Activated naive CD4-positive, alpha-beta T cell (primary cell): ENCODE measurements at places on chromosomes 12 and 14.

DNA sequence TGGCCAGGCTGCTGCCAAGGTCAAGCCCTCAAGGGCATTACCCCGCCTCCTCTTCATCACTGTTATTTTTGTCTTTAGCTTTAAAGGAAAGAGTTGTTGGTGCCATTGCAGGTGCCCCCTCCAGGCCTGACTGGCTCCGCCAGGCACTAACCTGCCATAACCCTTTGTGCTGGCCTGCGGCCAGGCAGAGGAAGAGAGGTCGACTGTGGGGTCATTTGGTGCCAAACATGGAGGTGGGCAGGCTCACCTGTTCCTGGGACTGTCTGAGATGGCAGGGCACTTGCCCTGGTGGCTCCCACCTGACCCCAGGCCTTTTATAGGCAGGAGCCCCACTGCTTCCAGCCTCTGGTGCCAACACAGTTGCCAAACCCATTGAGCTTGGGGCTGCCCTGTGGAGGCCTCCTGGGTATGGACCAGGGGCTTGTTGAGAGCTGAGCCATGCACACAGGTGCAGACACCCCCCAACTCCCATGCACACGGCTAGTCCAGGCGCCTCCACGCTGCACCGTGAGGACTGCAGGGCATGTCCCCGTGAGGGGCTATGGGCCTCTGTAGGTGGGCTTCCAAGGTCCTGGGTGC lies 29.4 kb upstream of the PLD4 start:
- DNase-seq = no peak

DNA sequence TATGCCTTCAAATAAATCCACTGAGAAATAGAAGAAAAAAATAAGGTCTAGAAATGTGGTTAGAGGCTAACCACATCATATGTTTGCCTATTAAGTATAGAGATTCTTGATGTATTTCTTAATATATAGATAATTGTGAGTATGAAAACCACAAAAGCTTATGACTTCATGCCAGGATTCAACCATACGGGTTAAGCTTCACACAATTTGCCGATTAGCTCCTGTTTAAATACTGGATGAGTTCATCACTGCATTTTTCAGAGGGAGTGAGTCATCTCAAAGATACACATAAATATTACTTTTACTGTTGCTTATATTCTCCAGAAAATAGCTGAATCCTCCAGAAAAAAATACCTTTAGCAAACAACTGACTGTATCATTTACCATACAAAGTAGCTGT lies 79.6 kb downstream of the RPL10L start:
- DNase-seq = no peak

DNA sequence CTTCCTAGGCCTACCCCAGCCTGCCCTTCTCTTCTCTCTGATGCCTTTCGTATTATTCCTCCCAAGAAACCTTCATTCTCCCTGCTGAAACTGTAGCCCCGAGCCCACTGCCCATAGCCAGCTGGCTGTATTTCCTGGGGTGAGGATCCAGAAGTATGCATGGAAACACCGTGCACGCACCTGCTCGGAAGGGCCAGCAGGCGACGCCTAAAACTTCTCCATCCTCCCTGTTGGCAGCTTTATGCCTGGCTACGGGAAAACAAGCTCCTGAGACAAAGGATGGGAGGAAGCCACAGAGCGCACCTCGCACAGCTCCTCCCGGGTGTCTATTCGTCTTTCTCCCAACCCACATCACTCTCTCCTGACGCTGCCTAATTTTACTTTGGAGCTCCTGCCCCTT lies 69.0 kb upstream of the CAPRIN2 start:
- DNase-seq = no peak

GRCh38 chr14:89214221-89214965 lies 202.6 kb downstream of the FOXN3 start:
- DNase-seq = no peak

- DNase-seq = no peak
These were observed 30.7 kb downstream of the PARP11 start for GRCh38 chr12:3842517-3842916.

- no peak for DNase-seq
These were observed 21.0 kb upstream of the PLEKHG3 start for GRCh38 chr14:64683264-64683663.

GRCh38 chr12:131114942-131115584 lies 161.4 kb downstream of the ADGRD1 start:
- no peak for DNase-seq

GRCh38 chr14:56808383-56809269 lies 1.7 kb downstream of the OTX2 start:
- DNase-seq = no peak

- DNase-seq = no peak
These were observed 13.9 kb downstream of the FBXL14 start for GRCh38 chr12:1580526-1580925.

GRCh38 chr12:127121494-127122084 lies 1145.4 kb upstream of the TMEM132C start:
- no peak for DNase-seq

GRCh38 chr14:61258985-61259384 lies 22.2 kb downstream of the TMEM30B start:
- no peak for DNase-seq

- DNase-seq = no peak
These were observed 770 bp downstream of the ABHD4 start for GRCh38 chr14:22598896-22599244.

- DNase-seq = no peak
These were observed 987.7 kb downstream of the GALC start for GRCh38 chr14:87005280-87005679.

DNA sequence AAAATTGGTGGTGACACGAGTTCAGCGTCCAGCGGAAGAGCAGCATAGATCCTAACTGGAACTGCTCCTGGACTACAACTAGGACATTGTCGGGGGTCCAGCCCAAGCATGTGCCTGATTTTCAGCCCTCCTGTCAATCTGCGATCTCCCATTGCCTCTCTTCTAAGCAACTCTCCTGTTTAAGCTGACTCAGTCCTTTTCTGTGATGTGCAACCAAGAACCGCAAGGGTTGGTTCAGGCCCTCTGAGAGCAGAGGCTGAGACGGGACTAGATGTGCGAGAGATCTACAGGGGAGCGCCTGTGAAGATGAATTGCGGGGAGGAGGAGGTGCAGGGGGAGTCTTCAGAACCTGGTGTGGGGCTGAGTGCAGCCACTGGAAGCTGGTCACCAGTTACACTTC lies 3.7 kb upstream of the PAPLN start:
- DNase-seq = no peak

GRCh38 chr12:131369094-131369845 lies 341.6 kb upstream of the SFSWAP start:
- no peak for DNase-seq

DNA sequence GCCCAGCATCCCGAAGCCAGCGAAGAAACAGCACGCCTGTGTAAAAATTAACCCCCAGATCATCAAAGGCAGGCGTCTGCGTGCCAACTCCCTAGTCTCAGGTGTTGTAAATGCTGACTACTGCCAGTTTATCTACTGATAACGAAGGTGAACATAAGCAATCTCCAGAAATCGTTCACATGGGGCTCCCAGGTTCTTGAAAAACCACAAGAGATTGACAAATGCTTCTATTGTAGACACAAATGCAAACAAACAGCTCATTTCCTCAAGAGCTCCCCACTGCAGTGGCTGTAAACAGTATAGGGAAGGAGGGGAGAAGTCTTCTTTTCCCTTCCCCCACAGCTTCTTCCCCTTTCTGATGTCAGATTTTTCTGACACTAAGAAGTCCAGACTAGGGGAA lies 5.3 kb upstream of the PLEKHG3 start:
- no peak for DNase-seq

- no peak for DNase-seq
These were observed 24.8 kb upstream of the FKBP4 start for GRCh38 chr12:2769866-2770533.

DNA sequence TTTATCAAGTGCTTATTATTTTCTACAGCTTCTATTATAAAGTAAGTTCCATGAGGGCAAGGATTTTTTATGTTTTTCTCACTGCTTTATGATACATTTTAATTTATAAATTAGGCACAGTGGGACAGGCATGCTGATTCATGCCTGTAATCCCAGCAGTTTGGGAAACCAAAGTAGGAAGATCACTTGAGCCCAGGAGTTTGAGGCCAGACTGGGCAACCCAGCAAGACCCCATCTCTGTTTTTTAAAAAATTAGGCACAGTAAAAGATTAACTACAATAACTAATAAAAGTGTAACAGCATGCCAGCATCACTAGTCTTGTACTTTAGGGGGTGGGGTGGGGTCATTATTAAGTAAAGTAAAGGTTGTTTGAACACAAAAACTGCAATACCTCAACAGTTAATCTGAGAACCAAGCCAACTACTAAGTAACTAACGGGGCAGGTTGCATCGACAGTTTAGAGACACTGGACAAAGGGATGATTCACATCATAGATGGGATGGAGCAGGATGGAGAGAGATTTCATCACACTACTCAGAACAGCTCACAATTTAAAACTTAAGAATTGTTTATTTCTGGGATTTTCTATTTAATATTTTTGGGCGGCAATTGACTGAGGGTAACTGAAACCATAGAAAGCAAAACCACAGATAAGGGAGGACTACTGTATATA lies 119.5 kb downstream of the PLEKHA5 start:
- DNase-seq = no peak

GRCh38 chr12:102415515-102415914 lies 64.8 kb downstream of the IGF1 start:
- no peak for DNase-seq

GRCh38 chr14:76613616-76614015 lies 147.7 kb upstream of the VASH1 start:
- no peak for DNase-seq

- DNase-seq = no peak
These were observed 18.3 kb downstream of the PLEKHG7 start for GRCh38 chr12:92721130-92721529.

DNA sequence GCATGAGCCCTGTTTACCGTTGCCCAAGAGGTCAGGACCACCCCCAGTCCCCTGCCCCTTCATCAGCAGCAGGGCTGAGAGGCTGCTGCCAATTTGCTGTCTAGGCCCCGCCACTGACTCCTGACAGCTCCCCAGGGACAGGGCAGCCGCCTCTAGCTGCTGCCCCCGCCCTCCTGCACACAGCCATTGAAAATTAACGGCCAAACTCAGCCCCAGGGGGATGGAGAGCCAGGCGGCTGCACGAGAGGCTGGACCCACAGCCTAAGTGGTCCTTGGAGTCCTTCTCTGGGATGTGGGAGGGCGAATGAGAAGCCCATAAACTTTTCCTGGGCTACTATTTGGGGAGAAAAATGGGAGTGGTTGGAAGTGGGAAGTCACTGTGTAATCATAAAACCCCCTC lies 4.6 kb downstream of the FOXN4 start:
- DNase-seq = no peak

GRCh38 chr12:64007853-64008252 lies 163.4 kb downstream of the SRGAP1 start:
- DNase-seq = no peak

DNA sequence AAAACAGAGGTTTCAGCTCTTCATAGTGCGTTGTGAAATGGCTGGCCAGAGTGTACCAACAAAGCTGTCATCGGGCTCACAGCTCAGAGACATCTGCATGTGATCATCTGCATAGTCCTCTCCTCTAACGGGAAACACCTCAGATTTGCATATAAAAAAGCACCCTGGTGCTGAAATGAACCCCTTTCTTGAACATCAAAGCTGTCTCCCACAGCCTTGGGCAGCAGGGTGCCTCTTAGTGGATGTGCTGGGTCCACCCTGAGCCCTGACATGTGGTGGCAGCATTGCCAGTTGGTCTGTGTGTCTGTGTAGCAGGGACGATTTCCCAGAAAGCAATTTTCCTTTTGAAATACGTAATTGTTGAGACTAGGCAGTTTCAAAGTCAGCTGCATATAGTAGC lies 14.3 kb upstream of the PAPLN start:
- no peak for DNase-seq

- DNase-seq = no peak
These were observed at the start of gene CYP27B1 for GRCh38 chr12:57766464-57767304. Gene CYP27B1 (minus strand): TSS chr12:57767078. CDS start chr12:57767041, 37 bp downstream.
